ENCODE measurements at places on chromosomes 16 and 17. TPM values are rescaled to one million over a fixed set of nuclear protein-coding genes. Genes with fewer than 3 reads are reported as not detected.

DNA sequence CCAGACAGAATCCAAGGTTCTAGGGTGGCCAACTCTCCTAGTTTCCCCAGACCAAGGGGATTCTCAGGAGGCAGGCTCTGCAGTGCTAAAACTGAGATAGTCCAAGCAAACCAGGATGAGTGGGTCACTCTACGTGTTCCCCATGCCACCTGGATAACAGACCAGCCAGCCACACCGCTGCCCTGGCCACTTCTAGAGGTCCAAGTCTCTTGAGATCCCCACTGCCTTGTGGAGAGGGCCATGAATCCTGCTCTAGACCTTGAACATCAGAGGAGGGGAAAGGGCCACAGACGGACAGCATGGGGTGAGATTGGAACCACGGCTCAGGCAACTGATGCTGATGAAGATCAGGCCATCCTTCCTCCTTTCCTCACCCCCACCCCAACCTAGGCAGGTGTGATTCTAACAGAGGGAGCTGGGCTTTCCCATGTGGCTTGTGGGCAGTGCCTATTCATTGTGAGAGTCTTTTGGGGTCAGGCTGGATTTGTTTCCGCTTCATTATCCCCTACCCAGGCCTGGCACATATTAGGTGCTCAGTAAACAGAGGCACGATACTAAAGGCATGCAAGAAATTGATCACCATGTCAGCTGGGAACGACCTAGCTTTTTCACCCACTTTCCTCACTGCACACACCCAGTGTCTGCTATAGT lies 16.8 kb upstream of the TVP23A start:
- DNase-seq, result no peak

DNA sequence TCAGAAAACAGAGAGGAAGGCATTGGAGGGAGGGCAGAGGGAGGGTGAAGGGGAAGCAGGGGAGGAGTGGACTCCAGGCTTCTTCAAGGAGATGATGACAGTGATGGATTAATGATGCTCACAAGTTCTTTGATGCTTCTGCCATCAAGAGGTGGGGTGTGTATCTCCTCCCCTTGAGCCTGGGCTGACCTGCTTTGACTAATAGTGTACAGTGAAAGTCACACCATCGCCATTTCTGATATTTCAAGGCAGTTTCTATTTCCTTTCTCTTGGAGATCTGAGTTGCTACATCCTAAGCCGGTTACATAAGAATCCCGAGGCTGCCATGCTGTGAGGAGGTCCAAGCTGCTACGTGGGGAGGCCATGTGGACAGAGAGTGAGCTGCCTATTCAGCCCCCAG lies 312.5 kb downstream of the MAF start:
- DNase-seq, result no peak

DNA sequence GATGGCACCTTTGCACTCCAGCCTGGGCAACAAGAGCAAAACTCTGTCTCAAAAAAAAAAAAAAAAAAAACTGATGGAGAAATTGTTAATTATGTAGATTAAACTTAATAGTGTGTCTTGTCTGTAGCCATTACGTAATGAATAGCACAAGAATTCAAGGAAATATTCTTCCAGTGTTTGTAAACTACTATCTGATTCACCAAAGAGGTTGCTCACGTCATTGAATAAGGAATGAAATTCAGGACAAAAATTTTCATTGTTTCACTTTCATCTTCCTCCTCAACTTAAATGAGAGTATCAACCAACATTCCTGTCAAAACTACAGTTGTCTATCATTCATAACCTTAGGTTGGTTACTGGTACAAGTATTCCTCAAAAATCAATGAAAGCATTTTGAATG lies 30.7 kb upstream of the MYO18A start:
- DNase-seq, result no peak

Gene HBQ1
- 2.1 TPM for total RNA-seq

Gene KRT20
- not detected for total RNA-seq

GRCh38 chr17:518047-518735 lies 165.6 kb upstream of the RPH3AL start:
- DNase-seq, result no peak

Gene ITGB4
- 1.1 TPM for total RNA-seq

GRCh38 chr17:38749223-38750043 lies 1.3 kb upstream of the PCGF2 start:
- DNase-seq, result no peak

GRCh38 chr16:87327798-87328495 lies 10.8 kb upstream of the C16orf95 start:
- DNase-seq, result no peak

All from activated naive CD4-positive, alpha-beta T cell treated with anti-CD3 and anti-CD28 coated beads, Interleukin-2, amount 50 U/mL, for 72 hours (primary cell).